ENCODE measurements at places on chromosomes 3 and 15.
A peak's percentile ranks its signal among the peaks of the same experiment; 100 is the strongest.

DNA sequence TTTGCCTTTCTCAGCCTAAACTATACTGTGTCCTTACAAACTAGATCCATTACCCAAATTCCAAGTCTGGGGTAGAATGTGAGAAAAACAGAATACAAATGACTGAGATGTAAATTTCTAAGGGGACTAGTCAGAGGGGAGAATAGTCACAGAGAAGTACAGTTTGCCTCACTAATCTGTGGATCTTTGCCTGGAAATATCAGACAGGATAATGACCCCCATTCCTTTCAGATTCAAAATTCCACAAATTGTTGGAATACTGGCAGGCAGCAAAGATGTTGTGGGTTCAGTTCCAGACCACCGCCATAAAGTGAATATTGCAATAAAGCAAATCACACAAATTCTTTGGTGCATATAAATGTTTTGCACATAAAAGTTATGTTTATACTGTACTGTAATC, 762.8 kb upstream of the NR2F2 start:
- DNase-seq = no peak

DNA sequence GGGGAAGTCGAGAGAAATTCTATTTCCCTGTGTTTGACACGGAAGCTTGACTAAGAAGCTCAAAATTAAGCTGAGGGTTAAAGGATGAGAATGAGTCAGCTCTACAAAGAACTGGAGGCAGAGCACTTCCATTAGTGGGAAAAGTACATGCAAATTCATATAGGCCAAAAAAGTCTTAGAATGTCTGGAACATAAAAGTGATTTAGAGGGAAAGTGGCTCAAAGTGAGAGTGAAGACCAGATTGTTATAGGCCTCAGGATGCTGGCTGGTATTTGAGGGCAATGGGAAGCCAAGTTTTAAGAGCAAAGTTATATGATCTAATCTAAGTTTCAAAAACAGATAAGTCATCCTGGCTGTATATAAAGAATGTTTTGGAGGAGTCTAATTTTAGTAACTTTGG, 857.3 kb downstream of the NAALADL2 start:
- DNase-seq = no peak

- no peak for DNase-seq
Observed at GRCh38 chr3:185508335-185508991, 9.6 kb upstream of the TMEM41A start.

- DNase-seq = peak; percentile 65
Observed at GRCh38 chr3:98343647-98344507, 9.8 kb upstream of the OR5K4 start.

DNA sequence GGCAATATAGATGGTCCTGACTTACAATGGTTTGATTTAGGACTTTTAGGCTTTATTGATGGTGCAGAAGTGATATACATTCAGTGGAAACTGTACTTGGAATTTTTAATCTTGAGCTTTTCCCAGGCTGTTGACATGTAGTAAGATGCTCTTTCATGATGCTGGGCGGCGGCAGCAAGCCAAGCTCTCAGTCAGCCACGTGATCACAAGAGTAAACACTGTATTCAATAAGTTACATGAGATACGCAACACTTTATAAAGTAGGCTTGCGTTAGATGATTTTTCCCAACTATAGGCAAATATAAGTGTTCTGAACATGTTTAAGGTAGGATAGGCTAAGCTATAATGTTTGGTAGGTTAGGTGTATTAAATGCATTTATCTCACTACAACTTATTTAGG, 17.9 kb downstream of the PARP9 start:
- no peak for DNase-seq

GRCh38 chr3:37944391-37944842, 46.2 kb upstream of the VILL start:
- no peak for DNase-seq

DNA sequence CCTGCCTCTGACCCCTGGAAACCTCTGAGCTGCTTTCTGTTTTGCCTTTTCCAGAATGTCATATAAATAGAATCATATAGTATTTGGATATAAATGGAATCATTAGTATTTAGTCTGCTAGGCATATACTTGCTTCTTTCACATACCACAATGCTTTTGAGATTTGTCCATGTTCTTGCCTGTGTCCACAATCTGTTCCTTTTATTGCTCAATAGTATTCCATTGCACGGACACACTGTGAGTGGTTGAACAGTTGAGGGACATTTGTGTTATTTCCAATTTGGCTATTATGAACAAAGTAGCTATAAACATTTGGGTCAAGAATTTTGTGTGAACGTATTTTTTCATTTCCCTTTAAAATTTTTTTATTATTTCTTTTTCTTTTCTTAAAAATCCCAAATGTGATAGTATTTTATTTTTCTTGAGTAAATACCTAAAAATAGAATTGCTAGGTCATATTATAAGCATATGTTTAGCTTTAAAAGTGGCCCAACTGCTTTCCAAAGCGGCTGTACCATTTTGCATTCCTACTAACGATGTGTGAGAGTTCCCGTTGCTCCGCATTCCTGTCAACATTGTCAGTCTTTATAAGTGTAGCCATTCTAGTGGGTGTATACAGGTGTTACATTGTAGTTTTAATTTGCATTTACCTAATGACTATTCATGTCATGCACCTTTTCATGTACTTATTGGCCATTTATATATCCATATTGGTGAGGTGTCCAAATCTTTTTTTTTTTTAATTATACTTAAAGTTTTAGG, 26.5 kb downstream of the WDR53 start:
- no peak for DNase-seq

- no peak for DNase-seq
Observed at GRCh38 chr3:139634111-139634635, 43.6 kb downstream of the NMNAT3 start.

DNA sequence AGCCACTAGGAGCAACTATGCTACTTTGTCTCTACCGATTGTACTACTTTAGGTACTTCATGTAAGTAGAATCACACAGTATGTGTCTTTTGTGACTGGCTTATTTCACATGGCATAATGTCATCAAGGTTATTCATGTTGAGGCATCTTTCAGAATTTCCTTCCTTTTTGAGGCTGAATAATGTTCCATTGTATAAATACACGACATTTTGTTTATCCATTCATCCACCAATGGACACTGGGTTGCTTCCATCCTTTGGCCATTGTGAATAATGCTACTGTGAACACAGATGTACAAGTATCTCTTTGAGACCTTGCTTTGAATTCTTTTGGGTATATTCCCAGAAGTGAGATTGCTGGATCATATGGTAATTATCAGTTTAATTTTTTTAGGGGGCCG, 29.2 kb downstream of the MYO5A start:
- no peak for DNase-seq

- no peak for DNase-seq
Observed at GRCh38 chr3:71436337-71436736, 147.2 kb downstream of the FOXP1 start.

- no peak for DNase-seq
Observed at GRCh38 chr15:87902772-87903426, 353.6 kb downstream of the NTRK3 start.

DNA sequence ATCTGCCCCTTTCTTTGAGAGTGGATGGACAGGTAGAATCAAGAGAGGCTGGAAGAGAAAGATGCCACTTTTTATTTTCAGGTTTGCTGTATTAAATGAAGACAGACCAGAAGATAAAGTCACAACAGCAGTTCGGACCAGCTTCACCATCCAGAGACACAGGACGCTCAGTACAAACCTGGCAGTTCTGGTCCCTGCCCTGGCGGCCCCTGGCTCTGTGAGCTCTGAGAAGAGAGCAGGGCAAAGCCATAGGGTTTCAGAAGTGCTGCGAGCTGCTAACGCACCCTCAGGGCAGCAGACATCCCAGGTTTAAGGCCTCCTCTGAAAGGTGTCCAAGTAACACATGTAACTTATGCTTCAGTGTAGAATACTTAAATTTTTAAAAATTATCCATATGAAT, 216.8 kb downstream of the ADAMTS17 start:
- no peak for DNase-seq

DNA sequence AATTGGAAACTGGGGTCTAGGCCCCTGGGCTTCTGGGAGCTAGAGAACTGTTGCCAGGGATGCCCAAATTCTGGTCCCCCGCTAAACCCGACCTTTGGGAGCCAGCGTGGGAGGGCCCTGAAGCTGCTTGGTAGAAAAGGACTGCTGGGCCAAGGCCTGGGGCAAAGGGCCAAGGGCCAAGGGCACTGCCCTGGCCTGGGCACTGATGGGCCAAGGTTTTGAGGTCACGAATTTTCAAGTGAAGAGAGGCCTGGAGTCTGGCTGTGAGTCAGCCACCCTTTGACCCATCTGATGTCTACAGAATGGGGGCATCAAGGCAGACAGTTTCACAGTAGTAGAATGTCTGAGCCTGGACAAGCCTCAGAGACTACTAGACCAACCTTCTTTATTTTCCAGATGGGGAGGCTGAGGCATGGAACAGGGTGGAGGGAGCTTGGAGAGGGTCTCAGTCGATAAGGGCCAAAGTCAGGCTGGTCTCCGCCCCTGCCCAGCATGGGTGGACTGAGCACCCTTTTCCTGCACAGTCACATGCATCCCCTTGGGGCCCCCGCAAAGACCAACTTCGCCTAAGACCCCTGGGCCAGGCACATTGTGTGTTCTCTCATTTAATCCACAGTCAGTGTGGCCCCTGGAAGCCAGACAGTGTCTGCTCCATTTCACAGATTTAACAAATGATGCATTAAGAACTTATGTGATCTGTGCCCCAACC, 66.3 kb downstream of the ATP2B2 start:
- no peak for DNase-seq

DNA sequence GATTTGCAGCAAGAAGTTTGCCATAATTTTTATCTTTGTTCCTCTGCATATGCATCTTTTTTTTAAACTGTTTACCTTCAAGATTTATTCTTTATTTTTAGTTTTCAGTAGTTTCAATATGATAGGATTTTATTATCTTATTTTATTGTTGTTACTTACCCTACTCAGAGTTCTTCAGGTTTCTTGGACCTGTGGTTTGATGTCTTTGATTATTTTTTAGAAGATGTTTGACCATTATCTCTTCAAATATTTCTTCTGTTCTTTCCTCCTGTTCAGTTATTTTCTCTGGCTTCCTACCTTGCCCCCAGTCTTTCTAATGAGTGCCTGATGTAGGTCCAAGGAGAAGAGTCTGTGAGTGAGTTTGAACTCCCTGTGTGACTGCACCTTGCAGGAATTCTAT, 137.7 kb downstream of the FILIP1L start:
- no peak for DNase-seq

DNA sequence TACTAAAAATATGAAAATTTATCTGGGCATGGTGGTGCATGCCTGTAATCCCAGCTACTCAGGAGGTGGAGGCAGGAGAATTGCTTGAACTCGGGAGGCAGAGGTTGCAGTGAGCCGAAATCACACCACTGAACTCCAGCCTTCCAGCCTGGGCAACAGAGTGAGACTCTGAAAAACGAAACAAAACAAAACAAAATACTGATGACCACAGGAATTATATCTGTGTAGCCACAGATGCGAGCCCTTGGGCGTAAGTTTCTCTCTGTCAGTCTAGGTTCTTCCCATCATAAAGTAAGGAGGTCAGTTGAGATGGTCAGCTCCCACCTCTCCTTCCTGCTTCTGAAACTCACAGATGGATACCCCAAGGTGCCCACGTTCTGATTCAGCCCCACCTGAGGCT, 37.7 kb upstream of the CFAP161 start:
- DNase-seq = no peak

DNA sequence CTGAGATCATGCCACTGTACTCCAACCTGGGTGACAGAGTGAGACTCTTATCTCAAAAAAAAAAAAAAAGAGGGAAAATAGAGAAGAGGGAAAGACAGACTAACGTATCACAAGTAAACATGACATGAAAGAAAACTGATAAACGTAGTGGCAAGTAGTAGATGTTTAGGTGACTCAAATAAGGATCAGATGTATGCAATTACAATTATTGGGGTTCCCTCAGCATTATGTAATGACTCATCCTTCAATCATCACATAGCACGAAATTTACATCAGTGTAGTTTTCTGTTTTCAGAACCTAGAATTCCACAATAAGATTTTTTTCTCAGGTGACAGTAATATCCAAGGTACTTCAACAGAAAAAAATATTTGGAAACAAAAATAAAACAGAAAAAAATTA, 46.6 kb downstream of the DPP8 start:
- DNase-seq = no peak

- DNase-seq = no peak
Observed at GRCh38 chr3:12957824-12958792, 115.1 kb downstream of the IQSEC1 start.

DNA sequence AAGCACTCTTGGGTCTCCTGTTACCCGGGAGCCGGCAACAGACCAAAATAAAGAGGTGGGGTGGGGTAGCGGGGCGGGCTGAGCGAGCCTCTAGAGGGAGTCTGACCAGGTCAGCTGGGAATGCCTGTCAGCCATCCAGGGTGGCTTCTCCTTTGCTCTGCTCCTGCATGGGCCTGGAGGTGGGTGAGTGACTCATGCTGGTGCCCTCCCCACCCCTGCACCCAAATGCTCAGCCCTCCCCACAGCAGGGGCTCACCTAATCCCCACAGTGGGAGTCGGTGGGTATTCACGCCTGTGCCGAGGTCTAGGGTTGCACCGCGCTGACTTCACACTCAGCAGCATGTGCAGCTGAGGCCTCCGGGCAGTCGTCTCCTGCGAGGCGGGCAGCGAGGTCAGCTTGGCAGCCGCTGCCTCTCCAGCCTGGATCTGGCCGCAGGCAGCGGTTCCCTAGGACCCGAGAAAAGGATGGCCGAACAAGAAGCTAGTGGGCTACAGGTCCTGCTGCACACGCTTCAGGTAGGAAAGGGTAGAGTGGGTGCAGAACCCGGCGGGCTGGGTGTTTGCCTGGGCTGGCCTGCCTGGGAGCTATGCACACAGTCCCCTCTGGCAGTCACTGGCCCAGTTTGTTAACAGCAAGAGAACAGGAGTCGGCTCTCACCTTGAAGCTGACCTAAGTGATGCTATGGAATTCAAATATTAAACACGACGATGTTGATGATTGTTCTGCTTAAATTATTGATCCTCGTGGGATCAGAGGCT, at the start of gene AGBL1:
Gene AGBL1 (plus strand): TSS at position 364 of the 759 bp plus-strand sequence.
- no peak for DNase-seq

DNA sequence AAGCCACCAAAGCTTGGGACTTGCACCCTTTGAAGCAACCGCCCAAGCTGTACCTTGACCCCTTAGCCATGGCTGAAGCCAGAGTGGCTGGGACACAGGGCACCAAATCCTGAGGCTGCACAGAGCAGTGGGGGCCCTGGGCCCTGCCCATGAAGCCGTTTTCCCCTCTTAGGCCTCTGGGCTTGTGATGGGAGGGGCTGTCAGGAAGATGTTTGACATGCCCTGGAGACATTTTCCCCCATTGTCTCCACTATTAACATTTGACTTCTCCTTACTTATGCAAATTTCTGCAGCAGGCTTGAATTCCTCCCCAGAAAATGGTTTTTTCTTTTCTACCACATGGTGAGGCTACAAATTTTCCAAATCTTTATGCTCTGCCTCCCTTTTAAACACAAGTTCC, 522.2 kb downstream of the EDEM1 start:
- no peak for DNase-seq

- DNase-seq = peak; percentile 63
Observed at GRCh38 chr3:56988458-56989168, 71.9 kb upstream of the SPATA12 start.

- no peak for DNase-seq
Observed at GRCh38 chr3:175065497-175065896, 206.4 kb downstream of the NAALADL2 start.
